ENCODE measurements at places on chromosomes 11 and 22.
A peak's percentile ranks its signal among the peaks of the same experiment; 100 is the strongest.

- no peak for DNase-seq
These were observed 11.8 kb downstream of the TSSC4 start for GRCh38 chr11:2412323-2412722.

GRCh38 chr11:62687508-62688396 lies 1.6 kb downstream of the LRRN4CL start:
- DNase-seq = peak; percentile 55

DNA sequence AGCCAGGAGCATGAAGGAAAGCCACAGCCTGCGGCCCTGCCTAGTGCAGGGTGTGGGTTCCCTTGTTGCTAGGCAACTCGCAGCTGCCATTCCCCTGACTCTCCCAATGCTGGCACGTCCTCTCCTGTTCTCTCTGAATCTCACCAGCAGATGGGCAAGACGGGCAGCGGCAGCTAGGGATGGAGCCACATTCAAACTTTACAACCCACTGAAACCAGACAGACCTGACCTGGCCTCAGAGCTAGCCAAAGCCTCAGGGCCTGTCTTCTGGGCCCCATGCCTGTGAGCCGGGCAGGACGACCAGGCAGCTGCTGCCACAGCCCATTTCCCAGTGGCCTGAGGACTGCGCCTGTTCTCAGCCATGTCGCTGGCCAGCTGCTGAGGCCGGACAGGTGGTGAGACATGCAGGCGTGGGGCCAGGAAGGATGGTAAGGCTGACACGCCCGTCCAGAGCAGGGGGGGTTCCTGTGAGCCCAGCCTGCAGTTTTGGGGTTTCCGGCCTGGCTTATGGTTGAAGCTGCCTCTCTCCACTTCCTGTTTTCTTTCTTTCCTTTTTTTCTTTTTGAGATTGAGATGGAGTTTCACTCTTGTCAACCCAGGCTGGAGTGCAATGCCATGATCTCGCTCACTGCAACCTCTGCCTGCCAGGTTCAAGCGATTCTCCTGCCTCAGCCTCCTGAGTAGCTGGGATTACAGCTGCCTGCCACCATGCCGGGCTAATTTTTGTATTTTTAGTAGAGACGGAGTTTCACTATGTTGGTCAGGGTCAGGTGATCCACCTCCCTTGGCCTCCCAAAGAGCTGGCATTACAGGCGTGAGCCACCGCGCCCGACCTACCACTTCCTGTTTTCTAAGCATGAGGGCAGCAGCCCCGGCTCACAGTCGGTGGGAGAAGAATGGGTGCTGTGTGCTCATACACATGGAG lies 4.1 kb downstream of the SUN2 start:
- peak; percentile 67 for DNase-seq

GRCh38 chr11:64342869-64343745 lies 3.1 kb downstream of the CCDC88B start:
- DNase-seq = no peak

- no peak for DNase-seq
These were observed 130.0 kb downstream of the WNT7B start for GRCh38 chr22:45846952-45847351.
